Stimulated activated CD8-positive, alpha-beta memory T cell treated with anti-CD3 and anti-CD28 coated beads, Interleukin-4, amount 100 ng/mL, for 1 hour (primary cell): ENCODE measurements at places on chromosomes 5 and 9.

DNA sequence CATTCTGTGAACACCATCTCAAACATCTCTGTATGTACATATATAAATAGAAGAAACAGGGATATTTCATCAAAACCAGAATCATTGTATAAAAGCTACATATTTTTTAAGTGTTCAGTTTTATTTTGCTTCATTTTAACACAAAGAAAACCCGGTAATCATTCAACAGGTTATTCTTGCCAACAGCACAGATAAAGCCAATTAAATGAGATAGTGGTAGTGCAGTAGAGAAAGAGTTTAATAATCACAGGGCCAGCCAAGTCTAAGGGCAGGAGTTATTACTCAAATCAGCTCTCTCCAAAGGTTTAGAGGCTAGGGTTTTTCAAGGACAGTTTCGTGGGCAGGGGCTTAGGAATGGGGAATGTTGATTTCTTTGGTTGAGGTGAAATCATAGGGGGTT is 261.0 kb upstream of the KIF2A start:
- no peak for DNase-seq

- no peak for DNase-seq
Observed at GRCh38 chr9:4850603-4851310, 58.0 kb downstream of the RCL1 start.

GRCh38 chr5:171221916-171222315 is 87.1 kb upstream of the TLX3 start:
- DNase-seq, result no peak

DNA sequence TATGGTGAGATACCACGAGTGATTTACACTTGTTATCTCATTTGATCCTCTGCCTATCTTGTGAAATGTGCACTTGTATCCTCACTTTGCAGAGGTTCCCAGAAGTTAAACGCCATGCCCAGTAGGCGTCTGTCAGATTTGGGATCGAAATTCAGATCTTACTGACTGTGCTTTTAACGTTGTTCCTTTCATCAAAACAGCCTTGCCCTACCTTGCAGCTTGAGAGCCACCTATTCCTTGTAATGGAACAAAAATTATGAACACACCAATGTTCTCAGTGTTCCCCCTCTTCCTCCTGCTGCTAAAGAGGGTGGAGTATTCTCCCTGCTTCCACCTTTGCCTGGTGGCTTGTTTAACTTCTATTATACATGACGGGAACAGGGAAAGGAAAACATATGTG is 257.0 kb downstream of the MSX2 start:
- DNase-seq, result no peak

DNA sequence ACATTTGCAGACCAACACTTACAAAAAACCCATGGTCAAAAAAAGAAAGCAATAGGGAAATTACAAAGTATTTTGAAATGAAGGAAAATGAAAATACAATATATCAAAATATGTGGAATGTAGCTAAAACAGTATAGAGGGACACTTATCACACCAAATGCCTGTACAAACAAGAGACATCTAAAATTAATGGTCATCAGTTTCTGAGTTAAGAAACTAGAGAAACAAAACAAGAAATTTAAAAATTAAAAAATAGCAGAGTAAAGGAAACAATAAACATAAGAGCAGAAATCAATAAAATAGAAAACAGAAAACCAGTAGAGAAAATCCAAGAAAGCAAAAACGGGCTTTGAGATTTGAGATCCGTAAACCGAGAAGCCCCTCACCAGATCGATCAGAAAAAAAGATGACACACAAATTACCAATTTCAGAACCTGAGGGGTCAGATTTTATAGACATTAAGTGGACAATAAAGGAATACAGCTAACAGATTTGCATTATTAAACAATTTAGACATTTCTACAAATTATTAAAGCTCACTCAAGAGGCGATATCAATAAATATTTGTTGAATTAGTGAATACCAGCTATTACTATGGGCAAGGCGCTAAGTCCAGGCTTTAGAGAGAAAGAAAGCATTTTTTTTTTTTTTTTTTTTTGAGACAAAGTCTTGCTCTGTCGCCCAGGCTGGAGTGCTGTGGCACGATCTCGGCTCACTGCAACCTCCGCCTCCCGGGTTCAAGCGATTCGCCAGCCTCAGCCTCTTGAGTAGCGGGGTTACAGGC is 1.0 kb upstream of the TENT2 start:
- no peak for DNase-seq

- no peak for DNase-seq
Observed at GRCh38 chr9:68808338-68808890, 103.4 kb downstream of the PIP5K1B start.

DNA sequence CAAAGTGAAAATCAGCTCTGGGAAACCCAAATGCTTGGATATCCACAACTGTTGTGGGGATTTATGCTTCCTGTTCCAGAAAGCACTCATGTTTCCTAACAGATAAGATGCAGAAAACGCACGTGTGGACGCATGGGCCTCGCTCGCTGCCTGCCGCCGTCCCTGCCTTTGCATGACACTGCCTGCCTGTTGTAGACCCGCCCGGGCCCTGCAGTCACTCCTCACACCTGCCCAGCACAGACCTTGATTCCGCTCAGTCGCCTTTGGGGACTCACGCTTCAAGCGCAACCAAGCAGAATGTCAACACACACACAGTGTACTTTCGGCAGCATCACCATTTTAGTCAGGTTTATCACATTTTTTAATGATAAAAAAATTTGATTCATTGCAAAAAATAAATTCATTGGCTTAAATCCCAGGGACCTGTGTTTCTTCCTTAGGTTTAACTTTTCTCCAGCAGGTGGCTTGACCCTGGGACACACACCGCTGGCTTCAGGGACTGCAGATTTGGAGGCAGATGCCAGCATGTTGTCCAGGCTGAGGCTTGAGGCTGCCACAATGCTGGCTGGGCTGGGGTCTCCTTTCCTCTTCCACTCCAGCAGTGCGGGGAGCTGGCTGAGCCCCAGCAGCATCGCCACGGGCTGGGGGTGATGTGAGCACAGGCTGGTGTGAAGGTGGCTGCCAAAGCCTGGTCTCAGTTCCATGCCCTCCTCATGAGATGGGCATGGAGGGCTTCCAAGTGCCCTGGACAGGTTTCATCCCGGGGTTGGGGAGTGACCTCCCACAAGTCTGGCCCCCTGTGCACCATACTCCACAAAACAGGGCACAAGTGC is 416.9 kb upstream of the IRX4 start:
- no peak for DNase-seq

GRCh38 chr5:34657274-34657921 is 1.3 kb downstream of the RAI14 start:
- DNase-seq, result no peak

DNA sequence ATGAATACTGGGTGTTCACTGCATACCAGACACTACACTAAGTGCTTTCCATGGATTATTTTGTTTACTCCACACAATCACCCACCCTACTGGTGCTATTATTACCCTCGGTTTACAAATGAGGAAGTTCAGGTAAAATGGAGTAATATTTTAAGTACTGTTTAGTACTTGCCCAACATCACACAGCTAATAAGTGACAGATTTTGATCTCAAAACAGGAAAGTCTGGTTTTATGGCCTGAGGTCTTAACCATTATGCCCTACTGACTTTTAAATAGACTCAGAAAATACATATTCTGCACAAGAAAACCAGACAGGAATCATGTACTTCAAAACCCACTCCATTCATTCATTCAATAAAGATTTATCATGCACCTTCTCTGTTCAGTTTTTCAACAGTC is 431.0 kb upstream of the TLE4 start:
- DNase-seq, result no peak

DNA sequence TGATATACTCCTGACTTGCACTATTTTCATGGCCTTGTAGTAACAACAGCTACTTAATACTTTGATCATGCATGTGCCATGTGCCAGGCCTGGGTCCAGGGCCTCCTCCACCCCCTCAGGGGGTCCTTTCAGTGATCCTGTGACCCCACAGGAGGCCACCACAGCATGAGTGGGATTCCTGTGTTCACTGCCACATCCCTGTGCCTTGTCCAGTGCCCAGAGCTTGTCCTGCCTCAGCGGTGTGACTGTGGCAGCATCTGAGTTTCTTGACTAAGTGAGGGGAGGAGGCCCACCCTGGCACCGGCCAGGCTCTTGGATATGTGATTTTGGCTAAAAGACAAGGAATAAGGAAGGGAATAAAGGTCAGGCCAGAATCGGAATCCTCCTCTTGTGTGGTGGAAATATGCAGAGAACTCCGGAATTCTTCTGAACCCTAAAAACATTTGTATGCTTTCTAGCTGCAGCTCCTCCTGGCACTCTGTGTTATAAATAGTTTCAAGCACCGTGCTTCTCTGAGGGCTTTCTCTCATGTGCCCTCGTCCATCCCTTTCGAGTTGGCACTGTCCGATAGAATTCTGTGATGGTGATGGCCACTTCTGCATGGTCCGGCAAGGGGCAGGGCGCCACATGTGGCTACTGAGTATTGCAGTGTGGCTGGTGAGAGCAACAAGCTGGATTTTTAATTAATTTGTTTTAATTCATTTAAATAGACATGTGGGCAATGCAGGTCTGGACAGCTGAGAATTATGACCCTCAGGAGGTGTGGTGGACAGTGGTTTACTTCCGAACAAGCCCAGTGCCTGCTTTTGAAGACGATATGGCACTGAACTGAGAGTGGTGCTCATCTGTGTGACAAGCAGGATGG is 31.8 kb downstream of the TENT4A start:
- DNase-seq, result no peak

DNA sequence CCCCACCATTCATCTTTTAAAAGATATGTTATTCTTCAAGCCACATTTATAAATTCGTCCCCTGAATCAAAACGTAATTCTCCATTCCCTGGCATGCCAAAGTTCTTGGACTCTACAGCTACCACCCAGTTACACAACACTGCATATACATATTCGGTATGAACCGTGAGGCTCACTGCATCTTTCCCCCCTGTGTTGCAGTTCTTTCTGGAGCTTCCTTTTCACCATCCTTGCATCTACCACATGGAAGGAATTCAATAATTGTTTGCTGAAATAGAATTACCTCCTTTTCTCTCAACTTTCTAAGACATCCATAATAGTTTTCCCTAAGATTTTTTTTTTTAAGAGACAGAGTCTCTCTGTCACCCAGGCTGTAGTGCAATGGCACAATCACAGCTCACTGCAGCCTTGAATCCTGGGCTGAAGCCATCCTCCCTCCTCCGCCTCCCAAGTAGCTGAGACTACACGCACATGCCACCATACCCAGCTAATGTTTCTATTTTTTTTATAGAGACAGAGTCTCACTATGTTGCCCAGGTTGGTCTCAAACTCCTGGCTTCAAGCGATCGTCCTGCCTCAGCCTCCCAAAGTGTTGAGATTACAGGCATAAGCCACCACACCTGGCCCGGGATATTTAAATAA is 3.3 kb downstream of the LPAR1 start:
- DNase-seq, result no peak

DNA sequence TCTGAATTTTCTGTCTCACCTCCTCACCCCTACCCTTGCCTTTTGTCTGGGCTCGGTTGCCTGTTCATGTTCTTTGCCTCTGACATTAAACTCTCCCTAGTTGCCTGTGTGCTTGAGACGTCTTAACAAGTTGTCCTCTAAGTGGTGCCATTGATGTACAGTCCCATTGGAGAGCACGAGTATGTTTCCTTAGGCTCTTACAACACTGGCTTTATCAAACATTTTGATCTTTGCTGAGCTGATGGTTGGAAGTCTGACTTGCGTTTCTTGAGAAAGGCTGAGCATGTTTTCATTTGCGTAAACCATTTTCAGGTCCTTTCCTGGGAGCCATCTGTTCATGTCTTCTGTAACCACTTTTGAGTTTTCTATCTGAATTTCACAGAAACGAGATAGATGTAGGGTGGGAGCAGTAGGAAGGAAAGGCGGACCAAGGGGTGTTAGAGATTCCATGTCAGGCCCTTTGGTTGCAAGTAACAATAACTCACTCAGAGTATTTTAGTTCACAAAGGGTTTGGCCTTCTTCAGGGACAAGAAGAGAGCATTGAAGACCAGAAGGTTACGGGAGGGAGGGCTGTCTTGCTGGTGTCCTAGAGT is 35.4 kb downstream of the OTULIN start:
- no peak for DNase-seq

DNA sequence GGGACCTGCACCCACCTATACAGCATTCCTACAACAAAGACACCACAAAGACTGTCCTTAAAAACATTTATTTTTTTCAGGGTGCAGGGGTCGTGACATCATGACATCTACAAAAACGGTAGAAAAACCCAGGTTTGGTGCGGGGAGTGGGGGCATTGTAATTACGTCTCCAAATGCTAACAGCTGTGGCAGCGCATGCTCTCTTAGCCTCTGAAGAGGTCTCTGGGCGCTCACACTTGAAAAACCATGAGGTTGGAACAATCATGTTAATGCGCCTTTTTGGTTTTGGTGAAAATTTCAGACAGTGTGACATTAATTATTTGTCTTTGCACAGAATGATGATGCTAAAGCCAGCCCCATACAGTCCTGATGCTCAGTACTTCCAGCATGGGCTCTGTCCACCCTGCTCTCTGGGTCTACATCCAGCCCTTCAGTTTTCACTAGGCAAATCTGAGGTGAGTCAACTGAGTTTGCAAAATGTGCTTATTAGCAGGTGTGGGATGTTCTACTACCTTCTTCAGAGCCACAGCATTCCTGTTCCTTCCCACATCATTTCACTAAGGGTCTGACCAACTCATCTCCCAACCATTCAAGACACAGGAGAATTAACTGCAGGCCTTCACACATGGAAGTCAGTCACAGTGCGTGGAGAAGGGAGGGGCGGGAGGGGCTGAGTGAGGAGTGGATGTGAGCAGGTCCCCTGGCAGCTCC is 14.1 kb downstream of the ALDH1B1 start:
- DNase-seq, result no peak

DNA sequence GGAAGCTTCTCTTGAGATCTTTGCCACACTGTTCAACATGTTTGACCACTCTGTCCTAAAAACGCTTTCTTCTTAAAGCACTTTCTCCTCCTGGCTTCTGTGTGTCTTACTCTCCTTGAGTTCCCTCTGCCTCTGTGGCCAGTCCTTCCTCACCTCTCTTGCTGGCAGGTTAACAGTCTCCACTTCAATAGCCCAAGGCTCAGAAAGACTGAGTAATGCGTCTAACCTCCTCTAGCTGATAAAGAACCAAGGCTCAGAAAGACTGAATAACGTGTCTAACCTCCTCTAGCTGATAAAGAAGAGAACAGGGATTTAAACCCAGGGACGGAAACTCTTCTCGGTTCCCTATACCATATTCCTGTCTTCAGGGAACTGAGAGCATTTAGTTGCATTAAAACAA is 205.2 kb downstream of the AOPEP start:
- DNase-seq, result no peak

GRCh38 chr5:179122411-179123108 is 62.4 kb downstream of the ZNF354C start:
- no peak for DNase-seq

- DNase-seq, result no peak
Observed at GRCh38 chr5:109888989-109889388, 199.3 kb downstream of the MAN2A1 start.

GRCh38 chr9:37377688-37378612 is 44.5 kb upstream of the GRHPR start:
- no peak for DNase-seq
